ENCODE measurements at places on chromosomes 13 and 19.

DNA sequence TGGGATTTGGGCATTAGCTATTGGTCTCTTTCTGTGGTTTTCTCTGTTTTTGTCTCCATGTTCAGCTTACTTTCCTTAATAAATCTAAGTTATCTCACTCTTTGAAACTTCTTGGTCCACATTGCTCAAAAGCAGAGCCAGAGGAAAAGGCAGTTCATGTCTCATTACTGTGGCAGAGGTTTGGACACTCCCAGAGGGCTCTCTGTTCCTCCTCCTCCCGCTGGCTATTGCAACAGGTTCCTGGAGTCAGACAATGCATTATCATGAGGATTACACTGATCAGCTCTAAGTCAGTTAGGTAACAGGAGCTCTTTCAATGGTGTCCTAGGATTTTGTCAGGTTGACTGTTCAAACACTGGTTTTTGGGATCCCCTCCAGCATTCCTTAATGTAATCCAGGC lies 298.8 kb downstream of the NDFIP2 start:
- no peak for DNase-seq

DNA sequence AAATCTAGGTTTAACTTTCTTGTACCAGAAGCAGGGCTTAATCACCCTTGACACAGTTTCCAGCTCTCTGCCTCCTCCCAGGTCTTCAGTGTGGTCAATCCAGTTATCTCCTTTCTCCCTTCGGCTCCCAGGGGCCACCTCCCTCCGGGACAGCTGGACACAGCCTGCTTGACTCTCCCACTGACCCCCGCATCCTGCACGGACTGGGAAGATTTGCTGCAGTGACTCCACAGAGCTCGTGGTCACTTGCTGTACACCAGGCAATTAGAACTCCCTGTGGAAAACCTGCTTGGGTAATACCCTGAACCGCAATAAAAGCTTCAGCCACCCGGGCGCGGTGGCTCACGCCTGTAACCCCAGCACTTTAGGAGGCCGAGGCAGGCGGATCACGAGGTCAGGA lies 116.5 kb downstream of the NUFIP1 start:
- no peak for DNase-seq

- no peak for DNase-seq
Measured at GRCh38 chr13:51331354-51331861, 8.1 kb upstream of the SERPINE3 start.

DNA sequence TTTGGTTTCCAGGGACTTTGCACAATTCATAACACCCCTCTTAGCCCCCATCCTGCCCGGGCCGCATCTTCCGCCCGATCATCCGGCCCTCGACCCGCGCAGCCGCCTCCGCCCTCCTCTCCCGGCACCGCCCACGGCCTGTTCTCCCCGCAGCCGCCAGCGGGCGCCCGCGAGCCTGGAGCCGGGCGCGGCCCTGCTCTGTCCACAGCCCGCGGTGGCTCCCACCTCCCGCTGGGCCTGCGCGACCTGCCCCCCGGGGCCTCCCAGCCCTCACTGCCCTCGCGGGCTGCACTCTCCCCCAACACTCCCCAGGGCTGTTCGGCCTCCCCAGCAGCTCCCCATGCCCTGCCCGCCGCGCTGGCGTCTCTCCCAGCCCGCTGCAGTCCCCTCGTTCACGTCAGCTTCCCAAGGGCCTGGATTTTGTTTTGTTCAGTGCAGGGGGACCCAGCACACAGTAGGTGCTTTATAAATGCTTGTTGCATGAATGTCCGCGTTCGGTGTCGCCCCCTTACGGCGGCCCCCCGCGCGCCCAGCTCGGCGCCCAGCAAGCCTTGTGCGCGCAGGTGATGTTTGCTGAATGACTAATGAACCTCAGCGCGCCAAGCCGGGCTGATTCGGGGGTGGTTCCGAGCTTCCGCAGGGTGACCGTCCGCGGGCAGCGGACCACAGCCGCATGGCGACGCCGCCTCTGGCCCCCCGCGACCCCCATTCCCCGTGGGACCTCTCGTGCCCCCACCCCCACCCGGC lies 4.6 kb upstream of the APC2 start:
- DNase-seq = peak; percentile 45

DNA sequence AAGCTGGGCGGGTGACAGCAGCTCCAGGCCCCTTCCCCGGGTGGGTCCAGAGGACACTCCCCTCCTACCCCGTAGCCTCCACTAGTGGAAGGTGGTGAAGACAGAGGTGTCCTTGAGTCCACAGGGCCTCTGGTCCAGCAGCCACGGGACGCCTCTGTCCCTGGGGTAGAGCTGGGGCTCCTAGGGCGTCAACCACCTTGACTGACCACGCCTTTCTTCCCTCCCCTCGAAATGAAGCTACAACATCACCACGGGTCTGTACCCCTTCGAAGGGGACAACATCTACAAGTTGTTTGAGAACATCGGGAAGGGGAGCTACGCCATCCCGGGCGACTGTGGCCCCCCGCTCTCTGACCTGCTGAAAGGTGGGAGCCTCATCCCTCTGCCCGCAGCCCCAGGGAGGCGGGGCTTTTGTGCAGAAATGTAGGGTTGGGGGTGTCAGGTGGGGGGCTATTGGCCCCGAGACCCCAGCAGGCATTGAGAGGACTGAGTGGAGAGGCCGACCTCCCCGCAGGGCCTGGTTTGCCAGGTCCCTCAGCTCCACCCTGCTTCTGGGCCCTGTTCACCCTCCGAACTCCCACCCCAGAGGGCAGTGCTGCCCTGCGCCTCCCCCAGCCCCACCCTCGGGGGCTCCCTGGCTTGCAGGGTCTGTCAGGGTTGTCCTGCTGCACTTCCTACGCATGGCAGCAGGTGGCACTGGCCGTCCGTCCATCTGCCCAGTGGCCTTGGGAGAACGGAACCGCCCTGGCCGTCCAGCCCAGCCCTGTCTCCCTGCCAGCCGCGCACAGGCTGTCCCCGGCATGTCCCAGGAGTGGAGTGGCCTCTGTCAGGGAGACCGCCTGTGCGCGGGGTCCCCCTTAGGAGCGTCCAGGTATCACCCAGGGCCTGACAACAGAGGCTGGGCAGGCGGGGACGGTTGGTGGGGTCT lies 15.7 kb downstream of the STK11 start:
- peak; percentile 46 for DNase-seq

DNA sequence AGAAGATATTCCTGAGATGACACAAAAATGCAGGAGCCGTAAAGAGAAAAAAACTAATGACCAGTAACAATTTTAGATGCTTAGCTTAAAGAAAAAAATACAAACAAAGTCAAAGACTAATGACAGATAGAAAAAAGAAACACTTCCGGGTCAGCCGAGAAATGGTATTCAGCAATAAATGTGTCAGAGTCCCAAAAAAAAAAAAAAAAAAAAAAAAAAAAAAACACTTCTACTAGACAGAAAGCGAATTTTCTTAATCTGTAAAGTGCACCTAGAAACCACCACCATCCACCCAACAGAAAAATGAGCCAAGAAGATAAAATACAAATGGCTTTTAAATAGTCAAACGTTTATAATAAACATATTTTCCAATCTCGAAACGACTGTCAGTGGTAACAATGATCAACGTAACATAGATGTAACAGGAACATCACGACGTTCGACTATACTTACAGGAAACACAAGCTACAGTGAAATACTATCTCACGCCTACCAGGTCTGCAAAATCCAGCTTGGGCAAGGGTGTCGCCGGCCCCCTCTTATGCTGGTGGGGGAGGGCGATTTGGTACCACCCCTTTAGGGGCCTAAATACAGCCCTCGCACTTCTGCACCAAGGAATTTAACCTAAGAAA lies 10.6 kb downstream of the ABHD17A start:
- no peak for DNase-seq

DNA sequence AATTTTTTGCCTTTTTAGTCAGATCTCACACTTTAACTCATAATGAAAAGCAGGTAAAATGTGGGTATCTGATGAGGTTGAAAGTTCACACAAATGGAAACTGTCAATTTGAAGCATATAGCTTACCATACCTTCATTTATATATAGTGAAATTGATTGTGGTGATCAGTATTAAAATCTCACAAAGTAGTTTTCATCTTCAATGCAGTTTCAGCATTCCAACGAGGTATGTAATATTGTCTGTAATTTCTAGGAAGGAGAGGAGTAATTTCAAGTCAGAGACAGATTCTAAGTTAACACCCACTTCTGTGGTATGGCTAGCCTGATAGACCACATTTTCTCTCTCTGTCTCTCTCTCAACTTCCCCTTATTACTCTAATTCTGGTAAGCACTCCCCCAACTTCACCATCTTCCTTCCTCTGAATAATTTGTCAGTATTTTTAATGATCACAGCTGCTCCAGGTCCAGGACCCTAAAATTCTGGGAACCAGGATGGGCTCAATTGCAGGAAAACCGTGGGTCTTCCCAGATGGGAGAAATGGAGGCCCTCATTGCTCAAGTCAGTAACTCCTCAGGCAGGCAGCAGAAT lies 455.7 kb downstream of the FGF9 start:
- DNase-seq = no peak

GRCh38 chr19:8044018-8044417 lies 8.5 kb upstream of the CCL25 start:
- no peak for DNase-seq

GRCh38 chr19:51422053-51422448 lies 4.6 kb upstream of the SIGLEC10 start:
- DNase-seq = peak; percentile 40

GRCh38 chr19:277581-278165 lies 13.5 kb downstream of the PLPP2 start:
- no peak for DNase-seq

GRCh38 chr13:33341861-33342452 lies 56.4 kb upstream of the STARD13 start:
- no peak for DNase-seq

DNA sequence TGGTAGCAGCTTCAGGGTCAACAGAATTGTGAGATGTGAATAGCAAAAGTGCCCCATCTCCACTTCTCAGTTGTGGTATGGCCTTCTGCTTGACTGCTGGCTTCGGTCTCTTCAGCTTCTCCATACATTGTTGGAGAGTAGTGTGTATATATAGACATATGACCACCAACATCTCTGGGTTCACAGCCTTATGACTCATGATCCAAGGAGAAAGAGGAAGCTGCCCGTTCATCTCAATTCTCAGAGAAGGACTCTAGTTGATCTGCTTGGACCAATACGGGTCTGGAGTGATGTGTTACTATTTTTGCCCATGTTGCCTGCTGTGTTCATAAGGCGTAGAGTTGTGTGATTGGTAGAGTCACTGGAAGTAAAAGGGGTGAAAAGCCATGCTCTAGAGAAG lies 3.6 kb upstream of the COMMD6 start:
- DNase-seq = no peak

DNA sequence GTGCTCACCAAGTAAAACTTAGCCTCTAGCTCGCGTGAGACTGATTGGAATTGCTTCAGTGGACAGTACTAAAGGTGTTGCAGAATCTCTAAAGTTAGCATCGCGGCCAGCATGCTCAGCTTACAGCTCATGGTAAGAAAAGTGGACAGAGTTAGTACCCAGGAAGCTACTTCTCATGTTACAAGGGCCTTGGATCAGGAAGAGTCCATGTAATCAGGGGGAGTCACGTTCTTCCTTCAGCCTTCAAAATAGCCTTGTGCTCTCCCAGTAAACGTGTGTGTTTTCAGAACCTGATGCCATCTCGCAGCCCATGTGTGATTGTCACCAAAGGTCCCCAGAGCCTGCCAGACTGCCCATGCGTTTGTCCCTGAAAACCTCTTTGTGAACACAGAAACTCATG lies 195.8 kb upstream of the RNF113B start:
- no peak for DNase-seq

DNA sequence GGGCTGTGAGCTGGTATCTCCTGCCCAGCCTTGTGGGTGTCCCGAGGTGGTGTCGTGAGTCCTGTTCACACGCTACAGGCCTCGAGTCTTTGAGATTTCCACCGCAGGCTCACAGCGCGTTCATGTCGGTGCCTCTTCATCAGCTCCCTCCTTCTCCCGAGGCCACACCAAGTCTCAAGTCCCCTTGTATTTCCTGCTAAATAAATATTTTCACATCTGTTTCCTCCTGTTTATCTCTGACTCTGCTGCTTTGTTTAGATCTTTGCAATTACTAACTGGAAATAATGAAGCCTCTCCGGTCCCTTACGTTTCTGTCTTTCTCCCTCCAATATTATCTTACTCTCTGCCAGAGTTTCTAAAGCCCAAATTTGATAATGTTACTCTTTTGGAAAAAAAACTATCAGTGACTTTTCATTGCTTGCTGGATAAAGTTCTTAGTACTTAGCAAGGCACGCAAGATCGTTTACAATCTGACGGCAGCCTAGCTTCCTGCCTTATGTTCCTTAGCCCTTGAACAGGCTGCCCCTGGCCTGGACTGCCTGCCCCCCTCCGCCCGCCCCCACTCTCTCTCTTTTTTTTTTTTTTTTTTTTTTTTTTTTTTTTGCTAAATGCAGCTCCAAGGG lies 130.5 kb upstream of the RNF113B start:
- DNase-seq = no peak

- no peak for DNase-seq
Measured at GRCh38 chr19:13938301-13939064, at the start of gene PODNL1. Gene PODNL1, minus strand, starts transcription at chr19:13938417. Its CDS starts 236 bp downstream, at chr19:13938181.

DNA sequence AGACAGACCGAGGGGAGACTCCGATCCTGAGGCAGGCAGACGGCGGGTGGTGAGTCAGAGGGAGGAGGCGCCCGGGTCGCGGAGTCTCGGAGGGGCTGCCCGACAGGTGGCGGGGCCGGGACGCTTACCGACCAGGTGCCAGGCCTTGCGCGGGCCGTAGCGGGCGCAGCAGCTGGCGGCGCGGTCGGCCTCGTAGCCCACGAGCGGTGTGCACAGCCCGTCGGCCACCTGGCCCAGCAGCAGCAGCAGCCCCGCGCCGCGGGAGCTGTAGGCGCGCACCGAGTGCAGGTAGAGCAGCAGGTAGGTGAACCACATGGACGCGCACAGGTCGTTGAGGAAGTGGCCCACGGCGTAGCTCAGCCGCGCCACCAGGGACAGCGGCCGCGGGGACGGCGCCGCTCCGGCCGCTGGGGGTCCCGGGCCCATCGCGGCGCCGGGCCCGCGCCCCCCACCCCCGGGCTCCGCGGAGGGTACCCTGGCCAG lies 367 bp downstream of the MFSD12 start:
- DNase-seq = no peak

- DNase-seq = no peak
Measured at GRCh38 chr13:61040181-61040580, 375.5 kb downstream of the PCDH20 start.

DNA sequence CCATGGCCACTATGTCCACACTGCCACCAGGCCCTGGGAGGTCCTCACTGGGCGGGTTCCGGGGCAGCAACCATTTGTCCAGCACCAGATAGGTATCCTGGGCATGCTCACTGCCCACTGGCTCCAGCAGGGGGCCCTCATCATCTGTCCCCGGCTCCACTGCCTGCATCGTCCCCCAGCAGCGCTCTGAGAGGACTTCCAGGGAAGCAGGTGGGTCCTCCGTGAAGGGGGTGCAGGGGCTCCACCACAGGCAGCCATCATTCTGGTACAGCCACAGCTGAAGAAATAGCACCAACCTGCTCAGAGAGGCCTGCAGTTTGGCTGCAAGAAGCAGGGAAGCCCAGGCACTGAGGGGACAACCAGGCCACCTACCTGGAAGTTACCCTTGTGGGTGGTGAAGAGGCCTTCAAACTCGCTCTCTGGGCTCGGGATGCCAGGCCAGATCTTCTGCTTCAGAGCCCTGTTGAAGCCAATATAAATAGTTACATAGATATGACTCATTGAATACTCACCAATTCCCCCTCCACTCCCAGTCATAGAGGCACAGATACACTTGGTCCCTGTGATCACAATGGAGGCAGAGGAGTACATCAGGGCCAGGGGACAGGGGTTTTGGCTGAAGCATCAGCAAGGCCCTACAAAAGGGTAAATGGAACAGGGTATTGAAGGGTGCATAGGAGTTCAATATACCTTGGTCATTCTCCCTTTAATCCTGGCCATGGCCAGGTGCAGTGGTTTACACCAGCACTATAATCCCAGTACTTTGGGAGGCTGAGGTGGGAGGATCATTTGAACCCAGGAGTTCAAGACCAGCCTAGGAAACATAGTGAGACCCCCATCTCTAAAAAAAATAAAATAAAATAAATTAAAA lies 4.1 kb downstream of the SWSAP1 start:
- DNase-seq = no peak

- DNase-seq = no peak
Measured at GRCh38 chr13:48449656-48450055, 36.7 kb upstream of the LPAR6 start.

Data from hippocampal formation (tissue), 2 donors.